ENCODE measurements at places on chromosomes 7 and 10.

DNA sequence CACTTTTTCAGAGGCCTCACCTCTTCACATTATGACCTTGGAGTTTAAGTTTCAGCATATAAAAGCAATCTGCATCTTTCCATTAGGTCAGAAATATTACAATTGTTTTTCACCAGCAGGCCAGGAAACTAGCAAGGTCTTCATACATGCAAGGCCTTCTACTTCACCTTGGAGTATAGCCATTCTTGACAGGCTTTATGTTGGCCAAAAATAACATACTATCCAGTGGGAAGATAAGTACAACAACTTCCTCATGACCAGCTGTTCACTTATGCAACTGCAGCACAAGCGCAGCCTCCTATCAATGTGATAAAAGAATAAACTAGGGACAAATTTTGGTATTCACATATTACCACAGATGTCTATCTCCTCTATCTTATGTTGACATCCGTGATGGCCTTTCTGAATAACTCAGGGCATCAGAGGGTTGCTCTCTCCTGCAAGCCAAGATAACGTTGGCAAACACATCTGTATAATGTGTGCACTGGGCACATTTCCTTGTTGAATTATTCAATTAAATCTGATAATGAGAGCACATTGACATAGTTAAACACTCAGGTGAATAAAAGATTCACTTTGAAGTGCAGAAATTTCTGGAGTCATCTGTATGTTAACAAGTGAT, 239.8 kb downstream of the FZD1 start:
- no peak for DNase-seq

GRCh38 chr10:6035931-6036575, 26.1 kb downstream of the IL2RA start:
- no peak for DNase-seq

DNA sequence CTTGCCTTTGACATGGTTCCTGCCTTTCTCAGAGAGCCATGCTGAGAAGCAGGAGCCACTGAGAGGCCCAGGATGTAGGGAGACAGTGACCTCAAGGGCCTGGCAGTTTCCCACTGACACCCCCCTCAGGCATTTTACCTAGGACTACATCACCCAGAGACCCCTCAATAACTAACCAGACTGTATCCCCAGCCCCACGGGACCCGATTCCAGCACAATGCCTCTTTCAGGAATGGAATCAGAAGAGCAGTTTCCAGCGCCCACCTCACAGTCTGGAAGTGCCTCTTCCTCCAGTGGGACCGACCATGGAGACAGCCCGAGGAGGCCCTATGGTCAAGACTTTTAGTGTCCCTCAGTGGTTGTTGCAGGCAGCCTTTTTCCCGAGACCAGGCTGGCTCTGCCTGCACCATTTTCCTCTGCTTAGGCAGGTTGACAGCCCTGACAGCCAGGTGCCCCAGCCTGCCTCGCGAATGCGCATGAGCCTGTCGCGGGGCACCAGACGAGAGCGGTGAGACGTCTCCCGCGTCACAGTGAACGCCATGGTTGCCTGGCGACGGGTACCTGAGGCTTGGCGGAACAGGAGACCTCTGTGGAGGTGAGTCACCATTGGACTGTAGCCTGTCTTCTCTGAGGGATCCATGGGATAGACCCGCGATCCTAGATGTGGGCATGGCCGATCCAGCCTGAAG, 28.4 kb upstream of the ZNF273 start:
- DNase-seq: no peak

GRCh38 chr10:78861529-78862327, 207.0 kb upstream of the ZMIZ1 start:
- no peak for DNase-seq

DNA sequence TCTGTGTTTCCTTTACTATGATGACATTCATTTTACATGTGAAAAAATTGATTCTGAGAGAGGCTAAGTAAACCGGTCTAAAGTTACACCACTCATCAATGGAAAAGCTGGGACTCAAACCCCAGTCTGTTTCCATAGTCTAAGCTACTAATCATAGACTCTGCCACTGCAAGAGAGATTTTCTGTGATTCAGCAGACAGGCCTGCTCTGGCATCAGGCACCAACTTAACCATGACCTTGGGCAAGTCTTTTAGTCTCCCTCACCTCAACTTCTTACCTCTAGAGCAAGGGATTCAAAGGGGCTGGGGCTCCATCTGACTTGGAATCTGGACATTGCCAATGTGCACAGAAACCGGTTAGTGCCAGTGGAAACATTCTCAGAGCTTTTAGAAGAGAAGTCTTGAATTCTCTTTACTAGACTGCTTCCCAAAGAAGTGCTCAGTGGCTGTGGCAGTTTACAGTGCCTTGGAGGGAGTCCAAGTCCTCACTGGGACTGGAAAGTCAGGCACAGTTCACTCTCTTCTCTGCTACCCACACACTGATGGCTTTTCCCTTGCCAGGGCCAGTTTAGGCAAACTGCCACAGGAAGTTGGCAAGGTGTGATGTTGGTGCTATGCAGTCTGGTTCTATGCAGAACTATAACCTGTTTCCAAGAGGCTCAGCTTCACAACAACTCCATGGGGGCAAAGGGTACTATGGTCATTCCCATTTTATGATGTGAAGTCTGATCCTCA, 4.5 kb upstream of the BLNK start:
- DNase-seq: no peak
